Stimulated activated CD8-positive, alpha-beta memory T cell treated with anti-CD3 and anti-CD28 coated beads, Interleukin-12 subunit alpha, Interleukin-12 subunit beta, amount 100 ng/mL, for 1 hour (primary cell): ENCODE measurements at places on chromosomes 1 and 21.

- DNase-seq = no peak
These were observed 34.4 kb downstream of the STX6 start for GRCh38 chr1:180988253-180988752.

DNA sequence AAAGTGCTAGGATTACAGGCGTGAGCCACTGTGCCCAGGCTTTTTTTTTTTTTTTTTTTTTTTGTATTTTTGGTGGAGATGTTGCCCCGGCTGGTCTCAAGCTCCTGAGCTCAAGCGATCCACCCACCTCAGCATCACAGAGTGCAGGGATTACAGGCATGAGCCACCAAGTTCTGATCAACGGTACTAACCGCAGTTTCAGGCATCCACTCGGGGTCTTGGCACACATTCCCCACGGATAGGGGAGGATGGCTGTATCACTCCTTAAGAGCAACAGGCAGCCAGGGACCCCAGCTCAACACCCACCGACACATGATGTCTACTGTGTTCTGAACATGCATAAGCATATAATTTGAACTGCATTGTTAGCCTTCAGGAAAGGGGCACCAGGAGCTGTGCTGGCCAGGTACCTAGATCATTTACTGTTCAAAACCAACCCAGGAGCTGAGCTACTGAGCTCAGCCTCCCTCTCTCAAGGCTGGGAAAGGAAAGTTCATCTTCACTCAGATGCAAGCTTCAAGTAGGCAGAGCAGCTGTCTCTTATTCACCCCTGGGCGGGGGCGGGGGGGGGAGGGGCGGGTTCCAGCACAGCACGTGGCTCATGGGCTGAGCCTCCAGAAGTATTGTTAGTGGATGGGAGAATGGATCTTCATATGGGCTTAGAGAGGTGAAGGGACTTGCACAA, 24.7 kb downstream of the CAPZB start:
- DNase-seq = no peak

DNA sequence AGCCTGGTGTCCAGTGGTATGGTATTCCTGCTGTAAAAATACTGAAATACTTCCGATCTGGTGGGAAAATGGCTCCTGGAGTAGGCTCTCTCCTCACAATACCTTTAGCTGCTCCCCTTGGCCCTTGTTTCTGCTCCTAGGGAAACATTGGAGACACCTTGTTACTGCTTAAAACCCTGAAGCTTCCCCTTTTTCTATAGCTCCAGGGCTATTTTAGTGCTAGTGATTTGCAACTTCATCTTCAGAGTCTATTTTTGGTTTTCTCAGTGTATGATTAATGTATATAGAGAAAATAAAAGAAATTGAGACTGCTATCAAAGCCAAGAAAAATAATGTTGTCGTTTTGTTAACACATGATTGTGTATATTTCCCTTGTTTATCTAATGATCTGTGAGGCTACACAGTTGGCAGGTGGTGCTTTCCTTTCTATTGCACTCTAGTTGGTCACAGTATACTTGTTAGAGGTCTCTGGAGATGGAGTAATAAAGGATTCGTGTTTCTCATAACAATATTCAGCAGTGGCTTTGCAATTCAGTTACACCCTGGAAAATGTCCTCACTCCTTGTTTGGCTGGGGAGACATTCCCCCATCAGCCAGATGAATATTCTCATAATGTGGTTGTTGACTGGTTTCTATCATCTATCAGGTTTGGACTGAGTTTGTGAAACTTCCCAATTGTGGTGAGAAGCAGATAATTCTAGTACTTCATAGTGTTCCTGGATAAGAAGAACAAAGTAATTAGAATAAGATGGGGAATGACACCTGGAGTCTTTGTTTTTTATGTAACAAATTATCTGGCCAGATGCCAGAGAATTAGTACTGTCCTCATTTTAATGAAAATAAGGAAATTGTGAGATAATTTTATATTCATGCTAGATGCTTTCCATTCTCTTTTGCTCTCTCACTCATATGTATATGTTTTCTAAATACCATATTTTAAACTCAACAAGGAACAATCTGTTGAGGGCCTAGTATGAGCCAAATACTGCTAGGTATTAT, 44.8 kb upstream of the CACYBP start:
- no peak for DNase-seq

GRCh38 chr1:46404482-46405196, 10.5 kb downstream of the FAAH start:
- DNase-seq = no peak

DNA sequence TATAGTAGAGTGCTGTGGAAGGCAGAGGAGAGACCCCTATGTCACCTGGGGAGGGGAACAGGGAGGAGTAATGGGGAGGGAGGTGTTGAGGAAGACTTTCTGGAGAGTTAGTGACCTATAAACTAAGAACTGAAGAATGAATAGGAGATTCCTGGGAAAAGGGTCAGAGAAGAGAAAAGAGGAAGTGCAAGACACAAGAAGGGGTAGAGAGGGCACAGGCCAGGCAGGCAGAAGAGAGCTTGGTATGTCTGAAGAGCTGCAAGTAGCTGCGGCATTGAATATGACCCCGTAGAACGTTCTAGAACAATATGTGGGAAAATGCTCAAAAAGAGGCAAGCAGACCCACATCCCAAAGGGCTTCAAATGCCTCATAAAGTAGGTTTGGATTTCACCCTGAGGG, 361.2 kb downstream of the PRDM2 start:
- no peak for DNase-seq

GRCh38 chr1:202343652-202344349, 2.1 kb upstream of the UBE2T start:
- DNase-seq = no peak
